Smooth muscle cell of the brain vasculature (primary cell): ENCODE measurements at places on chromosomes 6 and 20.
A peak's percentile ranks its signal among the peaks of the same experiment; 100 is the strongest.

- no peak for DNase-seq
These were observed 277.0 kb downstream of the PRL start for GRCh38 chr6:22019857-22020256.

- DNase-seq: no peak
These were observed 264.3 kb upstream of the RIMS1 start for GRCh38 chr6:71621918-71622519.

- no peak for DNase-seq
These were observed 311.1 kb upstream of the RNF24 start for GRCh38 chr20:4326195-4327065.

- DNase-seq: no peak
These were observed 14.8 kb upstream of the TFAP2D start for GRCh38 chr6:50698546-50698945.

- DNase-seq: no peak
These were observed 19.4 kb downstream of the PFDN4 start for GRCh38 chr20:54227241-54227640.

- DNase-seq: no peak
These were observed 28.8 kb downstream of the RARS2 start for GRCh38 chr6:87561017-87561416.

GRCh38 chr6:83057705-83058321 is 7.8 kb downstream of the UBE3D start:
- DNase-seq: peak; percentile 15

GRCh38 chr6:13431059-13431656 is 56.2 kb downstream of the GFOD1 start:
- no peak for DNase-seq

- DNase-seq: peak; percentile 36
These were observed 220.8 kb upstream of the FOXA2 start for GRCh38 chr20:22805219-22805618.

DNA sequence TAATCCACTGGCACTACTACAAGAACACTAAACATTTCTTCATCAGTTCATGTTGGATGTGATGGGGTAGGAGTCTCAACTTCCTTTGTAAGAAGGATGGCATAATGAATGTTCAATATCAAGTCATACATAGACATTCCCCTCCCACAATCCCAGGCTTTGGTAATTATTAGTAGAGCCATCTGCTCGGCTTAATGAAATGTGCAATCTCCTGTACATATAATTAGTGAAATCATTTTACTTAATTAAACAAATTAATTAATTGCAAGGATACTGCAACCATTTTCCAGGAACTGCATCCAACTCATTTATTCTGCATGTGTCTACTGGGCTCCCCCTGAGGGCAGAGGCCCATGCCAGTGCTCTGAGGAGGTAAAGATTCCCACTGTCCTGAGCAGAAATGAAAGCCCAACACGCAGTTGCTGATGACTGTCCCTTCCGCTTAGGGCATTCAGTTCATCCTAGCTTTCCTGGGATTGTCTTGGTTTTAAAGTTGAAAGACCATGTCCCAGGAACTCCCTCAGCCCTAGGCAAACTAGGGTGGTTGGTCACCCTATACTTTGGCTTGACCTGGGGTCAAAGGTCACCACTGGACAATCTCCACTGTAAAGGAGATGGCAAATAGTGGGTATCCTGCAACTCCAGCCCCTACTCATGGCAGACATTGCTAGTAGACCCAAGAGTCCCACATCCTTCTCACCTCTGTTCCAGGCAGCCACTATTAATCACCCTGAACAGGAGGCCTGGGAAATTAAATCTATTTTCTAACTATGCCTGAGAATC is 109.8 kb downstream of the TRERF1 start:
- no peak for DNase-seq

DNA sequence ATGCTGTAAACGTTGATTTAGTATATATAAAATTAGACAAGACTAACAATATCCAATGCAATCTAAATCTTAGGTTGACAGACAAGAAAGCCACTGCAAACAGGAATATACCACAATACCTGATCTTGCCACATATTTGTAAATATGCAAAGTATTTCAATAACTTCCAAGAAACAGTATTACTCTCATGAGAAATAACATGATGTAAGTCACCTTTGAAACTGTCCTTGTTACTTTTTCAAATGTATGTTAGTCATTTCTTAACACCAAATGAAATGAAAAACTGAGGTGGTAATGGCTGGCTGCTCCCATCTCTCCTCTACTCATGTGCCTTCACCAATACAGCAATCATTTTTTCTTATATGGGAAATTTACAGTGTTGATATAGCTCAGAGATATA is 118.7 kb downstream of the ATG5 start:
- DNase-seq: no peak
